SJCRH30 (cell line): ENCODE measurements at places on chromosomes 5 and 9. TPM values are rescaled to one million over a fixed set of nuclear protein-coding genes. Genes with fewer than 3 reads are reported as not detected.
A peak's percentile ranks its signal among the peaks of the same experiment; 100 is the strongest.

Gene PRSS3
- total RNA-seq = not detected in 2 replicates

Gene RAD17
- 45.5 and 49.1 TPM in 2 replicates for total RNA-seq

Gene TNFSF15
- total RNA-seq = 1.0 and 1.1 TPM in 2 replicates

Gene NAIF1
- total RNA-seq = 8.5 and 9.0 TPM in 2 replicates

Gene CTNND2
- not detected in 2 replicates for total RNA-seq

Gene SPATA31E1
- total RNA-seq = not detected in 2 replicates

Gene VCP
- 219 and 225 TPM in 2 replicates for total RNA-seq

Gene OLFM1
- not detected in 2 replicates for total RNA-seq

Gene ACTL7A
- not detected in 2 replicates for total RNA-seq

GRCh38 chr9:84679571-84679970 is 10.0 kb downstream of the NTRK2 start:
- DNase-seq = no peak

DNA sequence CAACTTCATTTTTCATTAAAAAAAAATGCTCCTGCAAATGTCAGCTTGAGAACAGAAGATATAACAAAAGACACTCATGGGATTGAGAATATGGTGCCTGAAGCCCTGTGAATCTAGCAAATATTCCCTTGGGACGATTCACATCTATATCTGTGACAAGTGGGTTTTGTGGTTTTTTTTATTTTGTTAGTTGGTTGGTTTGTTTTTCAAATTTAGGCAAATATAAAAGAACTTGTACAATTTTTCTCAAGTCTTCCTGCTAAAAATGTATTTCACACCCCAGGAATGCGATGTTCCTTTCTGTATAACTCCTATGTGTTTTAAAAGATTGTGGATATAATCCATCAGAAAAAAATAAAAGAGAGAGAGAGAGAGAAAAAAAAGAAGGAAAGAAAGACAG is 1061.8 kb upstream of the ARRDC3 start:
- DNase-seq = no peak

DNA sequence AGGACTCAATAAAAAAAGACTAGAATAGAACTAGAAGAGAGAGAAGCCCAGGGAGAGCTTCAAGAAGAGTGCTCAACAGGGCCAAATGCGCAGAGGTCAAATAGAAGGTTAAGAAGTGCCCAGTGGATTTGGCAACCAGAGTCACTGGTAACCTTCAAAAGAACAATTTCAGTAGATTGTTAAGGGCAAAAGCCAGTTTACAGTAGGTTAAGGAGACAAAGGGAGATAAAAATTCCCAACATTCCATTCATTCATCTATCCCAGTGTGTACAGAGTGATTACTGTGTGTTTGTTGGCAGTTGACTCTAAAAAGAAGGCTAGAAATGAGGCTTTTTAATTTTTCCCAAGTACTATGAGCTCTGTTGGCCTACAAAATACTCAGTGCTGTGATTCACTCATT is 69.4 kb downstream of the RIGI start:
- DNase-seq = no peak

DNA sequence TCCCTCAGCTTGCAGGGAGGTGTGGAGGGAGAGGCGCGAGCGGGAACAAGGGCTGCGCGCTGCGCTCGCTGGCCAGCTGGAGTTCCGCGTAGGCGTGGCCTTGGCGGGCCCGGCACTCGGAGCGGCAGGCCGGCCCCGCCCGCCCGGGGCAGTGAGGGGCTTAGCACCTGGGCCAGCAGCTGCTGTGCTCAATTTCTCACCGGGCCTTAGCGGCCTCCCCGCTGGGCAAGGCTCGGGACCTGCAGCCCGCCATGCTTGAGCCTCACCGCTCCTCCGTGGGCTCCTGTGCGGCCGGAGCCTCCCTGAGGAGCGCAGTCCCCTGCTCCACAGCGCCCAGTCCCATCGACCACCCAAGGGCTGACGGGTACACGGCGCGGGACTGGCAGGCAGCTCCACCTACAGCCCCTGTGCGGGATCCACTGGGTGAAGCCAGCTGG is 1516.4 kb downstream of the EFNA5 start:
- DNase-seq = no peak

DNA sequence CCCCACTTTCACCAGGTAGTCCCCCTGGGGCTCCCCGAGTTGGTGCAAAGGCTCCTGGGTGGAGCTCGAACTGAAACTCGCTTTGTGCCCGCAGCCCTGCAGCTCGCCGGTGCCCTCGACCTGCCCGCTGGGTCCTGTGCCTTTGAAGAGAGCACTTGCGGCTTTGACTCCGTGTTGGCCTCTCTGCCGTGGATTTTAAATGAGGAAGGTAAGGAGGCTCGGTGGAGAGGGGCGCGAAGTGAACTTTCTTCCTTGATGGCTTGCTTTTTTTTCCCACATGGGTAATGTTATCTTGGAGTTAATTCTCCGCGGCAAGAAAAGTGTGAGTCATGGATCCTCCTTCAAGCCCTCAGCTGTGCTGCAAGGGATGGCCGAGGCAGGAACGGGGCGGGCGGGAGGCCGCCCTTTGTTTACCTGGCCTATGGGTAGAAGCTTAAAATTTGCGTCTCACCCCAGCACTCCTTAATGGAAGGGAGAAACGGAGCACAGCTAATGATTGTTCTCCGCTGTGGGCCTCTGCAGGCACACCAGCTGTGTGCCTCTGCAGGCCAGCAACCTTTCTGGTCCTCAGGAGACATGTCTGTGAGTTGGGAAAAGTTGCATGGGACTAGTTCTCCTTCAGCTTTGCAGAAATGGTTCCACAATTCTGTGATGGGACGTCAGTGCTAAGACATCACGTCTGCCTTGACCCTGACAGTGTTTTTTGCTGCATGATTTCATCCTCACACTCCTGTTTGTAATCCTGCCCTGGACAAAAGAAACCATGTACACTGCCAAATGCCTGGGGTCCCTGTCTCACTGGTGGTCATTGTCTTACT is 1.1 kb downstream of the MAMDC2 start:
- peak; percentile 22 for DNase-seq

GRCh38 chr9:28073270-28073669 is 500.0 kb upstream of the C9orf72 start:
- peak; percentile 63 for DNase-seq

- no peak for DNase-seq
These were observed 60.0 kb upstream of the TAF11L2 start for GRCh38 chr5:17438027-17438426.

DNA sequence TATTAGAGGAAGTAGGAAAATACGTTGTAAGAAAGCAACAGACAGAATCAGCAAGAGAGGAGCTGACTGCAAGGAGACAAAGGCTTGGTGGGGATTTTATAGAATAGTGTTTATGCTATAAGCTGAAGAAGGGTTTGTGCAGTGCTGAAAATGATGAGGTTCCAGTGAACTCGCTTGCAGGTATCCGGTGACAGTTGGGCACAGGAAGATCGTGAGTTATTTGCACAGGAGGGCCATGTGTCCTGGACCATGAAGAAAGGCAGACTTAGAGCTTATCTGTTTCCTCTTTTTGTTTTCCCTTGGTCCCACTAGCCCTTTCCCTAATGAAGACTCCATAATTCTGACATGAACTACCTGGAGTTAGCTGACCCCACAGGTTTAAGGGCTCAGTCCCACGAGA is 61.4 kb downstream of the NXNL2 start:
- DNase-seq = no peak

DNA sequence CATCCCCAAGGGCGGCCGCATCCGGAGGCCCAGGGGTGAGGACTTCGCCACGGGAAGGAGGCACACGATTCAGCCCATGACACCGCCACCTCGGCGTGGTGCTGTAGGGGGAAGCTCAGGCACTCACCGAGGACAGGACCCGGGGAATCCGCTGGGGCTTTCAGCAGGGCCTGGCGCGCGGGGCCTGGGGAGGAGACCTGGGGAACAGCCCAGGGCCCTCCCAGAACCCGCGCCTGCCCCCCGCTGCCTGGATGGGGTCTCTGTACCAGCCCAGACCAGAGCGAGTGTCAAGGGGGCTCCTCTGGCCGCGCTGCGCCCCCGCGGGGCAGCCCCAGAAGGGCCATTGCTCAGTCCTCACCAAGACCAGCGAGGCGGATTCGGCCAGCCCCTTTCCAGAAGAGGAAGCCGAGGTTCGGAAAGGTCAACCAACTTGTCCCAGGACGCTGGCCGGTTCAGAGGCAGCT is 12.8 kb downstream of the COL23A1 start:
- no peak for DNase-seq

- no peak for DNase-seq
These were observed 62.5 kb downstream of the CSNK1A1 start for GRCh38 chr5:149488645-149489306.

DNA sequence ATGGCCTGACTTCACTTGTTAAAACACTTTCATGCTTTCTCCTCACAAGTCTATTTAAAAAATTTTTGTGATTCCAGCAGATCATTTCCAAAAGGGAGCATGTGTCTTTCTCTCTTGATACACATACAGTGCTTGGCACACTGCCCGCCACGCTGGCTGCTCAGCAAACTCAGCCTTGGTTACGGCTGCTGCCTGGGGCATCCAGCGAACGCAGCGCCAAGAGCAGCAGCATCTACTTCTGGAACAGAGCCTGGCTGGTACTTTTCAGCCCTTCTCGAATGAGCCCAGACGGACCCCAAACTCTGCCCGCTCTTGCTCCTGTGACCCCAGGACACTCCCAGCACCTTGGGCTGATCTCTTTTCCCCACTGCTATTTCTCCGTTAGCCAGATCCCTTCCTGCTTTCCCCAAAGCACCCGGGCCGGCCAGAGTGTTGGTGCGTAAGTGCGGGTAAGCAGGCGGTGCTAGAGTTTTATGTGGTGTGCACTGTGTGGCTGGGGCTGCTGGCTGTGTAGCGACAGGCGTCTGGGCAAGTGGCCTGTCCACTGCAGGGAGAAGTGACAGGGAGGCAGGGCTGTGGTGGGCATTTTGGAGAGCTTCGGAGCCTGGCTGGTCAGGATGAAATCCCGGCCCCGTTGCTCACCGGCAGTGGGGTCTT is 73.2 kb downstream of the SH3PXD2B start:
- DNase-seq = peak; percentile 40

DNA sequence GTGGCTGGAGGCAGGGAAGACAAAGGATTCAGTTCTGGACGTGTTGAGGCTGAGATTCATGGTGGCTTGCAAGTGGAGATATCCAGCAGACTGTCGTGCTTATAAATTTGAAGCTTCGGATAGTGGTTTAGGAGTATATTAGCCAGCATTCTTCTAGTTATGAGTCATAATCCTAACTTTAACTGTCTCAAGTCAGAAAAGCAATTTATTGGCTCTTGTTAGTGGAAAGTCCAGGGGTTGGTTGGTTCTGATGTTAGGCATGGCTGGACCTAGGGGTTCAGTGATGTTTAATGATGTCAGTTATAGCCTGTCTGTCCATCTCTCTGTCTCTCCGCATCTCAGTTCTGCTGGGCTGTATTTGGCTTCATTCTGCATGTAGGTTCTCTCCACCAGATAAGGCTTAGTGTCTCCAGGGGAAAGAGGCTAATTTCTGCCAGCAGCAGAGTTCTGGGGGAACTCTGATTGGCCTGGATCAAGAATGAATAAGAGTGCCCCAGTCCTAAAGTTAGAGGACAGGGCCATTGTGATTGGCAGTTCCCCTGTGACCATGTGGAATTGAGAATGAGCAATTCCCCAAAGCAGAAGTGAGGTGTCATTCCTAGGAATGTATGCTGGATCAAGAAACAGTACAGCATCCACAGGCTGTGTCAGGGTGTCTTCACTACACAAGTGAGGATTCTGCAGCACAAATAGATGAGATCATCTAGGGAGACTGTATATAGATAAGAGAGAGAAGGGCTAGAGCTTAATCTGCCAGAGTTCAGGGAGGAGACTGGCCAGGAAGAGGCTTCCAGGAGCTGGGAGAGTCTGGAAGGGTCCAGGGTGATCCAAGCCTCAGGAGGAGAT is 72.9 kb upstream of the SHB start:
- DNase-seq = peak; percentile 30

- no peak for DNase-seq
These were observed 284.9 kb downstream of the TMEM38B start for GRCh38 chr9:105979290-105979689.

GRCh38 chr5:32625547-32625946 is 40.2 kb downstream of the SUB1 start:
- DNase-seq = no peak

- DNase-seq = no peak
These were observed 100.3 kb downstream of the PAX5 start for GRCh38 chr9:36933676-36934215.

GRCh38 chr5:124997186-124997893 is 250.9 kb upstream of the ZNF608 start:
- DNase-seq = no peak

GRCh38 chr5:143521141-143521540 is 117.7 kb upstream of the NR3C1 start:
- no peak for DNase-seq

DNA sequence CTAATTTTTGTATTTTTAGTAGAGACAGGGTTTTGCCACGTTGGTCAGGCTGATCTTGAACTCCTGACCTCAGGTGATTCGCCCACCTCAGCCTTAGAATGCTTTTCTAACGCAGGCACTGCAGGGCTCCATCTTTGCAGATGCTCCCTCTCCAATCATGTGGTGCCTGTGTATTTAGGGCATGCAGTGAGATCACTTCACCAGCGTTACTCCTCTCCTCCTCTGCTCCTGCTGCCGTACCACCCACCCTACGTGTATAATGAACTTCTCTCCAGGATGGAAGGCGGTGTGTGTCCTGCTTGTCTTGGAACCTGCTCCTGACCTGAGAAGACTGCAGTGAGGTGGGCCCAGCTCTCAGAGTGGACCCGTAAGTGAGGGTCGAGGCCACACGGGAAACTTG is 13.6 kb upstream of the CFAP157 start:
- no peak for DNase-seq

GRCh38 chr5:83377131-83377865 is 94.2 kb upstream of the VCAN start:
- no peak for DNase-seq

GRCh38 chr5:133918316-133918715 is 50.1 kb downstream of the C5orf15 start:
- DNase-seq = no peak

DNA sequence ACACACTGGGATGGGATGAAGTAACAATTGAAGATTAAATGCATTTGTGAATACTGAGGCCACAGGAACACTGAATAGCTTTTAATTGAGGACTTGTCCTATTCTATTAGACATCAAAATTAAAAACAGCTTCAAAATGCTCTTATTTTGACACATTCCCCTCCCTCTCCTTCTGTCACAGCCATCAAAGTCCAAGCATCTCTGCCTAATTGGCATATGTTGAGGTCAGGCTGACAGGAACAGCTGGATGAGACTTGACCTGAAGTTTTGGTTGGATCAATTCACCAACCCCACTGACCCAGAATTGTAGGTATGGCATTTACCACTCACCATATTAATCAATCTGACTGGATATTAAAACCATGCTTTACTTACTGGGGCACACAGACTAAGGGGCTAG is 96.3 kb downstream of the PTCH1 start:
- no peak for DNase-seq

DNA sequence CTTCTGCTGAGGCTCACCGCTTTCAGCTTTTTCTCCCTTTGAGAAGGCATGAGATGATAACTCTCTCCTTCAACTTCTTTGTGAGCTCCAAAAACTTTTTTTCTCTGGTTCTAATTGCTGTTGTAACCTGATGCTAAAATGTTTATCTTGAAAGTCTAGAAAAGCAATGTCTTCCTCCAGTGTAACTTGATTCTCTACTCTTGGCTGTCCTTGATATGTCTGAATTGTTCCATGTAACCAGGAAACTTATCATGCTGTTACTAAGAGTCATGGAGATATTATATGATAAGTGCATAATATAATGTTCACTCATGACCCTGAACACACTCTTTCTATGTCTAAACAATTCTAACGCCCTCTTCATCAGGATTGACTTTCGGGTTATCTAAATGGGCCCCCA is 128.0 kb upstream of the ABCA1 start:
- DNase-seq = no peak

GRCh38 chr9:82991671-82992070 is 71.3 kb downstream of the RASEF start:
- DNase-seq = peak; percentile 77

- no peak for DNase-seq
These were observed 1.2 kb upstream of the RNF38 start for GRCh38 chr9:36401164-36401740.
